ENCODE measurements at places on chromosomes 3 and 15.

DNA sequence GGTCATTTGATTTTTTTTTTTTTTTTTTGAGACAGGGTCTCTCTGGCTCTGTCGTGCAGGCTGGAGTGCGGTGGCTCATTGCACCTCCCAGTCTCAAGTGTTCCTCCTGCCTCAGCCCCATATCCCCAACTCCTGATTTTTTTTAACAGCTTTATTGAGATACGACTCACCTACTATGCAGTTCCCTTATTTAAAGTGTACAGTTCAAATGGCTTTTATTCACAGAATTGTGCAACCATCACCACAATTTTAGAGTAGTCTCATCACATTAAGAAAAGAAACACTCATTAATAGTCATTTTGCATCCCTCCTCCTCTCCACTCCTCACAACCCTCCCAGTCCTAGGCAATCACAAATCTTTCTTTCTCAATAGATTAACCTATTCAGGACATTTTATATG, 1.9 kb upstream of the TRA2B start:
- DNase-seq: no peak

DNA sequence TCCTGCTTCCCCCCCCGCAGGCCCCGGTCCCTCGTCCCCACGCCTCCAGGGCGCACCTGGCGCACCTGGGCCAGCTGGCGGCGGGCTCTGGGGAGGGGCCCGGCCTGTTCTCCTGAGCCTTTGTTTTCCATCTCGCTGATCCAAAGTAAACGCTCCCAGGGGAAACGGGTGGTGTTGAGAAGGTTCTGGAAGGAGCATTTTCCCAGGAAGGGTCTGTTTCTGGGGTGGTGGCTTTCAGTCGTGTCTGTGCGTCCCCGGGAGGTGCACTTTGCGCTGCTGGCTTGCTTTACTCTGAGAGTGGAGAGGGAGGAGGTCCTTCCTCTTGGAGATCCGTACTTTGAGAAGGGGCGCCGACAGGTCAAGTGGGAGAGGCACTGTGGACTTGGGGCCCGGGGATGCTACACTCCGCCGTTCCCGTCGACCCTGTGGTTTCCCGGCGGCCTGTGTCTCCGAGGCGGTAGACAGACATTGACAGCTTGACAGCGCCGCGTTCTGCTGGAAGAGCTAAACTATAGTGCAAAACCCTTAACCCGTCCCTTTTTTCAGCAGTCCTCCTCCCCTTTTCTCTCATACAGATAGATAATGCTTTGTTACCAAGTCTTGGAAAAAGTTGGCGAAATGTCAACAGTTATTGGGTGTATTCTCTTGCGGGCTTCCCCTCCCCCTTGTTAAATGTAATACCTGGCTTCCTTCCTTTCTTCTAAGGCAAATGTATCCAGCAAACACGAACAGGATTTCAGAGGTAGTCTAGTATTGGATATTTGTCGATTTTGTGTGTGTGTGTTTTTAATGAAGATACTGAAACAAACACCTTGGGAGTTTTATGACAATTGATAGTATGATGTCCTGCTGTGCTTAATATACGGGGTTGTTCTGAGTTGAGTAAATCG, 6.5 kb downstream of the TPM1 start:
- DNase-seq: no peak

DNA sequence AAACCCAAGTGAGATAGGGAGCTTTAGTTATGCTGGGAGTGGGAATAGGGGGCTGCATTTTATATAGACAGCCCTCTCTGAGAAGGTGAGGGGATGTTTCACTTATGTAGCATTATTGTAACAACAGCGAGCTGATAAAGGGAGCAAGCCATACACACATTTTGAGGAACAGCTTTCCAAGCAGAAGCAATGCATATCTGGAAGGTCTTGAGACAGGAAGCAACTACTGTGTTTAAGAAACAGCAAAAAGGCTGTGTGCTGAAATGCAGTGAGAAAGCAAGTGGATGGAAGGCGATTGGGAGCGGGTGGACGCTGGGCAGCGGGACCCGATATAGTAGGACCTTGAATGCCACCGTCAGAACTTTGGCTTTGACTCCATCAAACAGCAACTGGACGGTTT, 155.9 kb upstream of the TBL1XR1 start:
- DNase-seq: no peak

- no peak for DNase-seq
Measured at GRCh38 chr3:176927280-176927679, 270.0 kb downstream of the TBL1XR1 start.

- no peak for DNase-seq
Measured at GRCh38 chr15:68183616-68184315, 21.4 kb downstream of the CALML4 start.

DNA sequence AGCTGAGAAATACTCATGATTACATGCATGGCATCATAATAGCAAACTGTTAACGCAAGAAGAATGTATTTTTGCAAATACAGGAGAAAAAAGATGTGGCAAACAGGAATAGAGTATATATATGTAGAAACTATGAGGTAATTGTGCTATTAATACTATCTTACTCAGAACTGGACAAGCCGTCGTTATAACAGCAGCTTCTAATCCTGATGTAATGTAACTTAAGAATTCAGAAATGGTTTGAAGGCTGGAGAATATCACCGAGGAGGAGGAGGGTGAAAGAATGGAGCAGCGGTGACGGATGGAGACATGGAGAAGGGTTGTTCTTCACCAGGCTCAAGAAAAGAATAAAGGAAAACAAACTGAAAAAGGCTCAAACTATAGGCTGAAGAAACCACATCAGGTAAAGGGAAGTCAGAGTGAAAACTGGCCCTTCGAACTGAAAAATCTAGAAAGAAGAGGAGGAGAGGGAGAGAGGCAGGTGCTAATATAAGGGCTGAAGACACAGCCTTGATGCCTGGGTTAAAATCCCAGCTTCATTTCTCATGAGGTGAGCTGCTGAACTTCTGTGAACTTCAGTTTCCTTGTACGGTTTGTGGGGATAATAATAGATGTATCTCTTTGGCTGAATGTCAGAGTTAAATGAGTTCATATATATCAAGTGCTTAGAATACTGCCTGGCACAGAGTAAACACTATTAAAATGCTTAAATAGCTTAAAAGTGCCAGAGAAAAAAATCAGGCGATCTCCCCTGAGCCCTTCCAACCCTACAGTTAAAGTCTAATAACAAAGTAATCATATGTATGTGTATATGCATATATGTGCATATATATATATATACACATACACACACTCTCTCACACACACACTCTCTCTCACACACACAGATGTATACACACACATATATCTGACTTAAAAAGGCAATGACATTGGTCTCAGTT, 43.9 kb downstream of the GOLIM4 start:
- DNase-seq: no peak

DNA sequence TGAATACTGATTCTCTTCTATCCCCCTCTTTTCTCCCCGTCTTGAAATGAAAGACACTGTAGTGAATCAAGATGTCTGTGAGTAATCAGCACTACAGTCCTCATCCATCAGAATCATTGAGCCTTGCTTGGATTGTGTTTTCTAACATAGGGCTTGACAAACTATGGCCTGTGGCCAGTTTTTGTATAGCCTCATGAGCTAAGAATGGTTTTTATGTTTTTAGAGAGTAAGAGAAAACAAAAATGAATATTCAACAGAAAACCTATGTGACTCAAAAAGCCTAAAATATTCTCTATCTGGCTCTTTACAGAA, 55.2 kb downstream of the PPM1L start:
- DNase-seq: no peak

DNA sequence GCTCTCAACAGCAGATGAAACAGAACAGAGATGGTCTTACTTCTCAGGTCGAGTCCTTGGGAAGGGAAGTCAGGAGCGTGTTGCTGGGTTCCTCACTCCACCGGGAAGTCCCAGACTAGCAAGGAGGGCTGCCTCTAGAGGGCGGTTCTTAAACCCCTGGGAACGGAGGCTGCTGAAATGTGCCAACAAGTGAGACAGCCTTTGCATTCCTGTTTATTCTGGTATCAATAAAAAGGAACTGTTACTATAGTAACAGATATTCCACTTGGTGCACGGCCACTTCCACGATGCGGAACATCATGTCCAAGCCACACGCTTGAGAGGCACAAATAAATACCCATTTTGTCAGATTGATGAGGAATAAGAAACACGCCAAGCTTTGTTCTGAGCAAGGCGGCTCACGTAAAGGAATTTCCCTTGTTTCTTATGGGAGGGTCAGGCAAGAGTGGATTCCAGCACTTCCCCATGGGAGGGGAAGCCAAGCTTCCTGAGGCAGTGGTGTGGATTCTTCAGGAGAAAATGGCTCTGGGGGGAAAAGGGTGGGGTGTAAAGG, at the start of gene FAM107A:
FAM107A (minus strand) TSS at position 123 of the 553 bp plus-strand sequence. CDS start 7,531 bp downstream, outside the sequence.
- no peak for DNase-seq

GRCh38 chr3:61730056-61730455, 168.7 kb downstream of the PTPRG start:
- DNase-seq: no peak

GRCh38 chr15:72199721-72200212, 2.2 kb upstream of the GRAMD2A start:
- DNase-seq: peak; percentile 61

- no peak for DNase-seq
Measured at GRCh38 chr3:27963519-27963918, 241.4 kb upstream of the EOMES start.
